AML-193 (cell line): ENCODE measurements at places on chromosomes 7 and 10.
A peak's percentile ranks its signal among the peaks of the same experiment; 100 is the strongest.

DNA sequence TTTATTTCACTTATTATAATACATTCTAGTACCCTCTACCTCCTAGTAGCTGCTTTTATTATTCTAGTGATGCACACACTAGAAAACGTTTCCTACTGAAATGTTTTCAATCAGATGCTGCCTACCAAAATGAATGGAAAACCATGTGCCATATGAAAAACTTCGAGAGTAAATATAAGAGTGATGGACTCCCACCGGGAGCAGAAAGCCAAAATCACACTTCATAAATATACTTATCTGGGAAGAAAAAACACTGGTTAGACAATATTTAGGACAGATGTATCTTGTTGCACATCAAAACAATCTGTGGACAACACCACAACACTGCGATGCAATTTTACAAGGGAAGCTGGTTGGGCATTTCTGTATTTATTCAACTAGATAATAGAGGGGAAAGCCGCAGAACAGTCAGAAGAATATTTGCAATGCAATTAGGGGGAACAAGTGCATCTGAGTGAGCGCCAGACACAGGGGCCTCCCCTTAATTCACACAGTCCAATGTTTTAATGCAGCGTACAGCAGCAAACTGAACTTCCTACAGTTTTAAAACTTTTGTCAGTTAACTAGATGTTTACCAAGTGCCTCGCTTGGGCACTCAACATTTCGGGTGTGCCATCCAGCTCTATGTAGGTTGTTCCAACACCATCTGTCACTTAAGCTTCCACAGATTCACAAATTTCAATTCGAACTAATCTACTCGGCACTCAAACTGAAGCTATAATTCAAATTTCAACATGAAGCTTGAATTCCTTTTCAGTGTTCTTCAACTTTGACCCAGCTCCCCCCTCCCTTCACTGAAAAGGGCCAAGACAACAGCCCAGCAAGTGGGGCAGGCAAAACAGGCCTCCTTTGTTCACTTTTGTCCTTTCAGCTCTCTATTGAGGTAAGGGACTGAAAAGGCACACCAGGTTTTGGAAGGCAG, 7.4 kb downstream of the NRCAM start:
- no peak for DNase-seq

DNA sequence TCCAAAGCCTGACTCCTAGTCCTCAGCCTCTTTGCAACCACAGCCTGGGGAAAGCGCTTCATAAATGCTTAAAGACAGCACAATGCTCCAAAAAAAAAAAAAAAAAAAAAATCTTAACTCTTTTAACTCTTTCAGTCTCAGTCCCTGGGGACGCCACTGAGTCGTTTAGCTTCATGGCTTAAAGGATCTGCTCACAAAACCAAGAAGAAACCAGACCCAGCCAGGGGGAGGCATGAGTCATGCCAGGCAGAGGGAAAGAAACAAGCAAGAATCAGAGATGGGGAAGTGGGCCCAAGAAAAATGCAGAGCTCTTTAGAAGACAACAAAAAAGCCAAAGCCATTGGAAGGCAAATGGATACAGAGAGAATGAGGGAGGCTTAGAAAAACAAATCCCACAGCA, 32.5 kb upstream of the DOCK1 start:
- no peak for DNase-seq

- DNase-seq, result peak; percentile 69
These were observed 1.8 kb upstream of the NUB1 start for GRCh38 chr7:151339651-151340382.

DNA sequence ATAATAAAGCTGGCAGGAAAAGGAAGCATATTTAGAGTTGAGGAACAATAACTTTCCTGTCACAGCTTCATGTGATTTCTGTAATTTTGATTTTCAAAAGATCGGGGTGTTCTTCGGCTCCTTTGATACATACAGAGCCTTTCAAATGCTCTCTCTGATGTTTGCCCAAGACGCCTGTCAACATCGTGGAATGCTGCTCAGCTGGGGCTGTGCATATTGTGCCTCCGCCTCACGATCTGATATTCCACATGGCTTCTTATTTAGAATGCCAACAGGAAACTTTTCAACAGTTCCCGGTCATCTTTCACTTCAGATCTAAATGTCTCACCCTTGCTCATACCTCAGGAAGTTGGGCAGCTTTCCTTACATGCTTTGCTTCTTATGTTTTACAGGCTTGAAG, 7.3 kb downstream of the NPY start:
- DNase-seq, result no peak

DNA sequence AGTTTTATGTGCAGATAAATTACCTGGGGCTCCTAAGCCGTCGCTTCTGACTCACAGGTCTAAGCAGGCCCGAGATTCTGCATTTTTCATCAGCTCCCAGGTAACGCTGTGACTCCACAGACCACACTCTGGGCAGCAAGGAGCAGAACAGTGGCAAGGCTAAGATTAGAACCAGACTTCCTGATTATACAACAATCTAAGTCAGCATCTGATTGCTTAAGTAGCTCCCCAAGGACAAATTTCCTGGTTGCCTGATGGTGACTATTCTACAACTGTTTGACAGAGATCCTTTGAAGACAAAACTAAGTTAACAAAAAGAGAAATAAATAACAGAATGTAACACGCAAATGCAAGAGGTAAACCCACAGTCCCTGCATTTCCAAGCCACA, 69.0 kb downstream of the CREB3L2 start:
- DNase-seq, result peak; percentile 22
